T-cell (primary cell): ENCODE measurements at places on chromosomes 11 and 22.

- no peak for DNase-seq
These were observed 709.3 kb upstream of the CCDC179 start for GRCh38 chr11:23569547-23569946.

DNA sequence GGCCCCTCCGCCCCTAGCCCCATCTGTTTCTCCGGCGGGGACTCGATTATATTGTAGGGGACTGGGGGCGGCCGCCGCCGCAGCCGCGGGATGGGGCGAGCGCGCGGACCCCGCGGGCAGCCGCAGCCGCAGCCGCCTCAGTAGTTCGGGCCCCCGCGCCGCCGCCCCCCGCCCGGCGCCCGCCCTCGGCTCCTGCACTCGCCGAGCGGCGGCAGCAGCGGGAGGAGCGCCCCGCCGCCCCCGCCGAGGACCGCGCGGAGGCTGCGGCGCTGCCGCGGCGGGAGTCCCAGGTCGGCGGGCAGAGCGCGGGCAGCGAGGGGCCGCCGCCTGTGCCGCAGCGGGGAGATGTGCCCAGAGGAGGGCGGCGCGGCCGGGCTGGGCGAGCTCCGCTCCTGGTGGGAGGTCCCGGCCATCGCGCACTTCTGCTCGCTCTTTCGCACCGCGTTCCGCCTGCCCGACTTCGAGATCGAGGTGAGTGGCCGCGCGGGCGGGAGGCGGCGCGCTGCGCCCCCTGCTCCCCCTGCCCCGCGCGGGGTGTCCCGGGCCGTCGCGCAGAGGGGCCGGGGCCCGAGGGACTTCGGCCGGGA lies at the start of gene CECR2:
CECR2 (plus strand) TSS at position 22 of the 587 bp plus-strand sequence; CDS start at position 346, 324 bp downstream.
- DNase-seq = peak; percentile 19

GRCh38 chr22:30324014-30324730 lies 2.6 kb downstream of the TBC1D10A start:
- DNase-seq = peak; percentile 41

- DNase-seq = no peak
These were observed 181.0 kb downstream of the CHST1 start for GRCh38 chr11:45484326-45484883.

- no peak for DNase-seq
These were observed 69.2 kb upstream of the GRK3 start for GRCh38 chr22:25495285-25495684.

- no peak for DNase-seq
These were observed 802 bp downstream of the KBTBD3 start for GRCh38 chr11:106076171-106076918.

DNA sequence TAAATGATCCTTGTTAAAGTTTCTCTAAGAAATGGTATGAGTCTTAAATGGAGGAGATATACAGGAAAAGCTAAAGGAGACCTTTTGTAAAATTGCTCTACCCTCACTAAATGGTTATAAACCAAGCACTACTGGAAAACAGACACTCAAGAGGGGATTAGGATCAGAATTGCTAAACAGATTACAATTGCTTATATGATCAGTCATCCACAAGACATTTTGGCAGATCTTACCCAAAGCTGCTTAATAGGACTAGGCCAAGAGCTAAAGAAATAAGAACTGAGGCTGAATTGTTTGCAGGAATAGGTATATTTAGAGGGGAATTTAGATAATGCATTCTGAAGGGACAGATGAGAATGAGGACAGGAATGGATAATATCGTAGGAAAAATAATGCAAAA lies 9.5 kb downstream of the HARBI1 start:
- DNase-seq = no peak

DNA sequence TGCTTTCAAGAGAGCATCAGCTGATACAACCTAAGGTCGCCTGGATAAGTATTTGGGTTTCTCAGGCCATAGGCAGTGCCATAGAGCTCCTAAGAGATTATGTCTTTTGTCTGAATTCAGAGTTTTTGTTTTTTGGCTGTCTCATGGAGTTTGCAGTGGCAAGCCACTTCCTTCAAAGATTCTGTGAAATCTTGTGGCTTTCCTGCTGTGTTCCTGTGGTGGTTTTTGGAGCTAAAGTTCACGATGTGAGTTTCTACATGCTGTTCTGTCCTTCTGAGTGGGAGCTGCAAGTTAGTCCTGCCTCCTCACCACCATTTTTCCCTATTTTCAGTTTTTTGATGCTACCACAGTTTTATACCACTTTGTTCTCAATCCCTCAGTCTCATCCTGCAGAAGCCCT lies 111.4 kb downstream of the COMMD9 start:
- no peak for DNase-seq

DNA sequence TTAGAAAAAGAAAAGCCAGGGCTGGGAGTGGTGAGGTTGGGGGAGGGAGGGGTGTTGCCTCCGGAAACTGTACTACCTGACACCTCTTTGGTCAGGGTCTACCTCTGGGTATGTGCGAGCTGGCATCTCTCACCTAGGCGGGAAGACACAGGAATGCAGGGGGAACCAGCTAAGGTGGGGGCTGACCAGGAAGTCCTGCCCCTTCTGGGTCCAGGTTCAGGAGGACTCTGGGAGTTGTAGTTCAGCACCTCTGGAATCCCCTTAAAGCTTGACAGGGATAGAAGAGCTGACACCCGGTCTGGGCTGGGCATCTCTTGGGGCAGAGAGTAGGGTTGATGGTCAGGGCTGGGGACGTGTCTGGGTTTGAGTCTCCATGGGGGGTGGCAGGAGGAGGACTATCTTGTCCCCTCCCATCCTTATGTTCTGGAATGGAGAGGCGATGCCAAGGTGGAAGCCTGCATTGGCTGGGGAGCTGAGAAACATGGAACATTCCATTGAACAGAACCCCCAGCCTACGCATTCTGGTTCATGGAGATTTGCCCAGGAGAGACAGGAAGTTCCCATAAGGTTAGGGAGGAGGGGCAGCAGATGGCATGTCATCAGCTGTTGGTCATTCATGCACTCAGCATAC lies 2.1 kb upstream of the KIAA1671 start:
- DNase-seq = no peak

- DNase-seq = no peak
These were observed 147.5 kb downstream of the LDLRAD3 start for GRCh38 chr11:36091256-36091811.

GRCh38 chr11:35151683-35152280 lies 12.8 kb downstream of the CD44 start:
- no peak for DNase-seq

DNA sequence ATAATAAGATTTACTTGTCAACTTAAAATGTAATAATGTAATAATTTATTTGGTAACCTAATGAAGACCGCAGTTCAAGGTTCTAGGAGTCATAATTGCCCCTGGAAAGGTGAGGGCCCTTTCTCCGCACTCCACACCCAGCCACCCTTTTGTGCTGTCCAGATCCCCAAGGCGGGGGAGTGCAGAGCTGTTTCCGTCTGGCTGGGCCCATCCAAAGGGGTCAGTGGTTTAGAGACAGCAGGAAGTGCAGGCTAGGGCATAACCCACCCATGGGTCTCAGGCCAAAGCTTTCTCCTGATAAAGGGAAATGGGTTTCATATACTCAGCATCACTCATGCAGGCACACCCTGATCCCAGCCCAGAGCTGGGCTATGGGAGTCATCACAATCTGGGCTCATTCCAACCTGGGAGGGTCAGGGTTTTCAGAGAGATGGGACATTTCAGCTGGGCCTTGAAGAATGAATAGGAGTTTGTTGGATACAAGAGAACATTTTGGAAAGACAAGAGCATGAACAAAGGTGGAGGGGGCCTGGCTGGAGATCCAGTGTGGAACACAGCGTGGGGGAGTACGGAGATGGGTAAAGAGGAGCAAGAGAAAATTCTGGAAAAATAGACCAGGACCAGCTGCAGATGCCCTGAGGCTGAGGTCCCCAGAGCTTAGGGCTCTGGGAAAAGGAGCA lies 432.2 kb downstream of the TBC1D22A start:
- DNase-seq = no peak

GRCh38 chr11:8017071-8017470 lies 29.9 kb downstream of the EIF3F start:
- no peak for DNase-seq

DNA sequence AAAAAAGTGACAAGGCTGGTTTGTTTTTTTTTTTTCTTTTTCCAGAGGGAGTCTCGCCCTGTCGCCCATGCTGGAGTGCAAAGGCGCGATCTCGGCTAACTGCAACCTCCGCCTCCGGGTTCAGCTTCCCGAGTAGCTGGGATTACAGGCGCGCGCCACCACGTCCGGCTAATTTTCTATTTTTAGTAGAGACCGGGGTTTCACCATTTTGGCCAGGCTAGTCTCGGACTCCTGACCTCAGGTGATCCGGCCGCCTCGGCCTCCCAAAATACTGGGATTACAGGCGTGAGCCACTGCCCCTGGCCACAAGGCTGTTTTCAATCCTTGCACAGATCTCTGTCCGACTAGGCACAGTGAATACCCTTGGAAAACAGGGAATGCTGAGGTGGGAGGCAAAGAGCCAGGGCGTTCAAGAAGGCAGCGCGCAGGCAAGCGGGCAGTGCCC lies 566 bp downstream of the ATP6V1E1 start:
- DNase-seq = no peak

DNA sequence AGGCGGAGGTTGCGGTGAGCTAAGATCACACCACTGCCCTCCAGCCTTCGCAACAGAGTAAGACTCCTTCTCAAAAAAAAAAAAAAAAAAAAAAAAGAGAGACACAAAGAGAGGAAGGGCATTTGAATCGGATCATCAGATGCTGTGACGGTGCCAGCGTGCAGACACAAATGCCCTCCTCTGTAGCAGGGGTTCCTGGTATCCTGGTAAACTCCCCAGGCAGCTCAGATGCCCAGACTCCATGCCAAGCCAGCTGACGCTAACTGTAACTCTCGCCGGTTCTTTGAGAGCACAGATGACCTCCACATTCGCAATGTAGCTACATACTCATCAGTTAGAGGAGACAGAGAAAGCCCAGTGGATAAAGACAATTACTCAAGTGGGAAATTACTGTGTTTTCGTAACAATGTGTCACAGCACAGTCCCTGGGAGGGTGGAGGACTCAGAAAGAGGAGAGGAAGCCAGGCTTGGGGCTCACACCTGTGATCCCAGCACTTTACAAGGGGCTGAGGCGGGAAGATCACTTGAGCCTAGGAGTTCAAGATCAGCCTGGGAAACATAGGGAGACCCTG lies 153.1 kb downstream of the BRD1 start:
- no peak for DNase-seq

DNA sequence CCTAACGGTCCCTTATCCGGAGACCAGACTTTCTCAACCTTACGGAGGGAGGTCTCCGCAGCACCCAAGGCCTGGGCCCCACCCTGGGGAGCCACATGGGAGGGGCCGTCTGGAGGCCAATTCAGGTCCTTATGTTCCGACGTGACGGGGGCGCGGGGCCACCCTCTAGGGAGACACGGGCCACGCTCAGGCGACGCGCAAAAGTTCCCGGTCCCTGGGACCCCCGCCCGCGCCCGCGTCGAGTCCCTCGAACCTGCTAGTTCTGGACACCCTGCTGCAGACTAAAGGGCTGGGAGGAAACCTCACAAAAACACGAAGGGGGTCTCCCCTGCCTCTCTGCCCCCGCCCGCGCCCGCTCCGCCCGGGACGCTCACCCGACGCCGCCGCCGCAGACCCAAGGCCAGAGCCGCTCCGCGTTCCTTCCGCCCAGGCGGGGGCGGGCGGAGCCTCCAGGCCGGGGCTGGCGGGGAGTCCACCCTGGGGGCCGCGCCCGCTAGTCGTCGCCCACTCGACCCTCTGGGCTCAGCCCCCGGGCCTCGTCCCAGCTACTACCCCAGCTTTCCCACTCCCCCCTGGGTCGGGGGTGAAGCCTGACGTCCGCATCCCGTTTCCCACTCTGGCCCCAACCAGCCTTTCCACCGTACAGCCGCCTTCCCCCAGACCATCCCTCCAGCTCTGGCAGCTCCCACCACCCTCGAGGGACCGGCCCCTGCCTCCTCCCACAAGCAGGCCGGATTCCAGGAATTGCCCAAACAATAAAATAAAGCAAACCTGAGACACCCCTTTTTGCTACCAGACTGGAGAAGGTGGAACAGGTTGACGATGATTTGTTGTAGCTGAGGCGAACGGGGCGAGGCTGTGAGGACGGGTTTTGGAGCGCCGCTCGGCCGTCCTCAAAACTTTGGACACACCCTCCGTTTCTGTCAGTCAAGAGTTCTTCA lies 2.7 kb downstream of the RNH1 start:
- no peak for DNase-seq

DNA sequence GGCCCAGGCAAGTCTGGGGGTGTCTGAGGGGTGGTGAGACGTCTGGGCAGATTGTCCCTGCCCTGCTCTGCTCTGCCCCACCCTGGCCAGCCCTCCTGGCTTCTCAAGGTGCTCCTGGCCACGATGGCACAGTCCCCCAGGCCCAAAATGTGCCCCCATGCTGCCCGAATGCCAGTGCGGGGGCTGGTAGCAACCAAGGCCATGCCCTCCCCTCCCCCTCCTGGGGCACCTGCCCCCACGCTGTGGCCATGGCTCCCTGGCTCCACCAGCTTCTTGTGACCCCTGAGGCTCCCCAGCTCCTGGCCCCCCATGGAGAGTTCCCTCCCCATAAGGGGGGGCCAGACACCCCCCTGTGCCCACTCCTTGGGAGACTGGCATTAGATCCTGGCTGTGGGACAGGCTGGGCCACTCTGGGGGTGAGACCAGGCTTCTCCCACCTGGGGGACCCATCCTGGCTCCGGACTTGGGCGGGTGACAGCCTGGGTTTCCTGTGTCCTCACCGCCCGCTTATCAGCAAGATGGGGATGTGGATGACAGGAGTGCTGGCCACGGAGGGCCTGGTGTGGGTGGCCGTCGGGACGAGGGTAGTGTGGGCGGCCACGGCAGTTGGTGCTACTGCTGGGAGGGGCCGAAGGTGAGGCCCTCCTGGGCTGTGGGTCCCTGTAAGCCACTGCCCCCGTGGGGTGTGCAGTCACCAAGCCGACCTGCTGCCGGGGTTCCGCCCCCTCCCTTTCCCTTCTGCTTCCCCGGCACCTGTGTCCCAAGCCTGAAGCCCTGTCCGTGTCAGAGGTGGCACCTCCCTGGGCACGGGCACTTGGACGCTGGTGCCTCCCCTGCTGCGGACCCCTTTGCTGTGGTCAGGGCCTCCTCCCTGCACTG lies 15.9 kb upstream of the MUC6 start:
- DNase-seq = no peak

- DNase-seq = no peak
These were observed 1.9 kb upstream of the NECTIN1 start for GRCh38 chr11:119730789-119731386.

DNA sequence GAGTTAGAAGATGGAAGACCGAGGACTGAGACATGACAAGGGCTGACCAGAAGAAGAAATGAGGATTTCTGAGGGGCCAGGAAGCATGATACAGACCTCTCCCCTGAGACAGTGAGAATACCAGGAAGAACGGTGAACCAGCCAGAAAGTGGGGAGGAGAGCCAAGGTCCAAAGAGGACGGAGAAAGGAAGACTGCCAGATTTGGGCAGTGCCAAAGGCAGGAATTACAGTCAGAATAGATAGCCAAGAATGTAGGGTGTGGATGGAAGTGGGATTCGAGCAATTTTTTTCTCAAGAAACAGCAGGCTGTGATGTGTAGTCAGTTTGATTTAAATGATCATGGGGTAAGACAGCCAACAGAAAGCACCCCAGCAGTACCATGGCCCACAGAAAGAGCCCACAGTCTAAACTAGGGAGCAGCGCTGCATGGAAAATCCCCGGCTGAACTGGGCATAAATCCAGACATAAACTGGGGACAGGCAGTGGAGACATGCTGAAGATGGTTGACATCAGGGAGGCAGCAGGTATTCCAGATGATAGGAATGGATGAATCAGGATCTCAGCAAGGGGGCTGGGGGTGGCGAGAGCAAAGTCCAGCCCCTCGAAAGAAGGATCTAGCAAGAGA lies 67.3 kb upstream of the BARX2 start:
- no peak for DNase-seq
